ENCODE measurements at places on chromosomes 11 and 22. TPM values are rescaled to one million over a fixed set of nuclear protein-coding genes. Genes with fewer than 3 reads are reported as not detected.

KDM4E gene
- total RNA-seq = not detected

OR10A2 gene
- not detected for total RNA-seq

DNA sequence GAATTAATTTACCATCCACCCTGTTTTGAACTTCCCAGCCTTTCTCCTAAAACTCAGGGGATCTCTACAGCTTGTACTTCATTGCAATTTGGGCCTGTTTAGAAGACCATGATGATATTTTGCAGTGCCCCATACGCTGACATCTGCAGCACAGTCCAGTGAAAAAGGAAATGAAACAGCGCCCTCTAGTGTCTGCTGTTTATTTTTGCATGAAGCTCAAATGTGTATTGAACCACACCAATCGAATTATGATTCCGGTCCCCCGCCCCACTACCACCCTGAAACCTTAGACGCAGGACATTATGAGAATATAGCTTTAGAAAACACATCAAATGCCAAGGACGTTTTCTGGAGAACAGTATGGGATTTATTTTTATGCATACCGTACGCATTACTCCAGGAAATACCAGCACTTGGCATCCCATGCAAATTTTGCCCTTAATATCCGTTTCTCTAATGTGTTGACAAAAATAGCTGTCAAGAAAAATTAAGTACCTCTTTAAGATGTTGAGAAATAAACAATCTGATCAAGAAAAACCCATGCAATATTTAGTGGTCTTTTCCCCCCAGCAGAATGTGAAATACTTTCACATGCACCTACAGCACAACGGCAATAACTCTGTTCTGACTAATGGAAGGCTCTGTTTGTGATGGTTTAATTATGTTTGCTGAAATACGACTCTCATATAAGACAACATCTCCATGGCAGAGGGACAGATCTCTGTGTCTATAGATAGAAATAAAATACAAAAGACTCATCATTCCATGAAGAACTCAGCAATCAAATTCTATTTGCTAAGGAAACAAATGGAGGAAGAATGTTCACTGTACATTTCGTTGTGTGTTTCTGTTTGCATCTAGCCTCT lies 93.9 kb downstream of the TECTA start:
- peak; percentile 41 for DNase-seq

DNA sequence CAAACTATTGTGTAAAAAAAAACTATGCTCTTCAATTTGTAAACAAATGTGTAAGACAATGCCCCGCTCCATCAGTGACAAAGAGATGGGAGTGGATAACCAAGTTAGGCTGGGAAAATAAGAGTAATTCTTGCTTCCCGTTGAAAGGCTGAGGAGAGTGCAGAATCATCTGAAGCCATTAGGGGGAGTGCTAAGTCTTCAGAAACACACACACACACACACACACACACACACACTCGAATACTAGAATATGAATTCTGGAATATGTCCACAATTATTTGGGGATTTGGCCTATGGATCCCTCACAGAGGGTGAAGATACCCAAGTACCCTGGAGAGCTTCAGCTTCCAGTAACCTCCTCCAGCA lies 27.8 kb upstream of the ROBO3 start:
- peak; percentile 74 for DNase-seq

DNA sequence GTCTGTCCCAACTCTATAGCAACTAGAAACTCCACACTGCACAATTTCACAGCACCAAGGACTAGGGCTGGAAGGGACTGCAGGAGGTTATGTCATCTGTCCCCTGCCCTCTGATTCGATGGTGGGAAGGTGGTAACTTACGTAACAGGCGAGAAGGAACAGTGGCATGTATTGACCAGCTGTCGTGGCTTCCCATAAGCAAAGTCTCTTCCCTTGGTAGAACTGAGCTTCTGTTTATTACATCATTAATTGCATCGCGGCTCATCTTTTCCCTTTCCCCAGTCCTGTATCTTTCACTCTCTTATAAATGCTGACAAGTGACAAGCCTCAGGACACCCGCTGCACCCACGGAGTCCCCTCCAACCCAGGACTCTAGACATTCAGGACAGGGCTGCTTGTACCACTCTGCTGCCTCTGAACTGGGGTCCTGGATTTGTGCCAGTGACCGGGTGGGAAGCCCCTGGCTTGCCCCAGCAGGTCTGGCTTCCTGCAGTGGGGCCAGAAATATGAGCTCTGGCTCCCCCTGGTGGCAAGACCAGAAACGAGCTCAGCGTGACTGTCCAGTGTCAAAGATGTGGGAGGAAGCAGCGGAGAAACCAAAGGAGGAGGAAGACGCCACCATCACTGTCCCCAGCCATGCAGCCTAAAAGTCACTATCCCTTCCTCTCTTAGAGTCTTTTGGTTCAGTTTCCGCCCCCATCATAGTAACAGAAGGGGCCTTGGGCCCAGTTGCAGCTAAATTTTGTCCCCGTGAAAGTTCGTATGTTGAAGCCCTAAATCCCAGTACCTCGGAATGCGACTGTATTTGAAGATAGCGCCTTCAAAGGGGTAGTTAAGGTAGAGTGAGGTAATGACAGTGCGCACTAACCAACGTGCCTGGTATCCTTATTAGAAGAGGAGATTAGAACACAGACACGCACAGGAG lies 84.5 kb downstream of the ISX start:
- peak; percentile 61 for DNase-seq
